ENCODE measurements at places on chromosomes 5 and 9.

- no peak for DNase-seq
Measured at GRCh38 chr5:175250426-175250825, 193.6 kb downstream of the DRD1 start.

GRCh38 chr9:76810377-76810957 is 46.2 kb downstream of the PCA3 start:
- DNase-seq = peak; percentile 23

- DNase-seq = no peak
Measured at GRCh38 chr5:77262697-77263096, 52.2 kb downstream of the PDE8B start.

GRCh38 chr9:133792721-133793470 is 54.7 kb upstream of the SARDH start:
- peak; percentile 93 for DNase-seq

GRCh38 chr5:62708481-62709325 is 130.1 kb downstream of the LRRC70 start:
- DNase-seq = peak; percentile 71

GRCh38 chr5:124264499-124264898 is 481.9 kb downstream of the ZNF608 start:
- no peak for DNase-seq

GRCh38 chr5:38557308-38557710 is 863 bp upstream of the LIFR start:
- peak; percentile 67 for DNase-seq

DNA sequence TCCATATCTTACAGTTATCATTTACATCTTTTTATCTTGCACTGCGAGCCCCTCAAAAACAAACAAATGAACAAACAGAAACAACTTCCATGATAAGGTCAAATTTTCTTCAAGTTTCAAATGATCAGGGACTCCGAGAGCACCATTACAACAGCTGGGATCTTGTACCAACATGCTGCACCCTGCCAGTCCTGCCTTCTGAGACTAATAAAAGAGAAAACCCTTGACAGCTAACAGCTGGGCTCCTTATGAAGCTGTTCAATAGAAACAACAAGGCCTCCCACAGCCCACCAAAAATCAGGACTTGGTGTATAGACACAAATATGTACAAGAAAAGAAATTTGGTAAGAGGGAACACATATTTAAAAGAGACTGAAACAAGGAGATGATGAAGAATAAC is 985.3 kb upstream of the DMAC1 start:
- DNase-seq = no peak

- DNase-seq = no peak
Measured at GRCh38 chr9:134515026-134515821, 126.4 kb upstream of the COL5A1 start.

GRCh38 chr5:124172389-124173003 is 573.9 kb downstream of the ZNF608 start:
- DNase-seq = no peak

DNA sequence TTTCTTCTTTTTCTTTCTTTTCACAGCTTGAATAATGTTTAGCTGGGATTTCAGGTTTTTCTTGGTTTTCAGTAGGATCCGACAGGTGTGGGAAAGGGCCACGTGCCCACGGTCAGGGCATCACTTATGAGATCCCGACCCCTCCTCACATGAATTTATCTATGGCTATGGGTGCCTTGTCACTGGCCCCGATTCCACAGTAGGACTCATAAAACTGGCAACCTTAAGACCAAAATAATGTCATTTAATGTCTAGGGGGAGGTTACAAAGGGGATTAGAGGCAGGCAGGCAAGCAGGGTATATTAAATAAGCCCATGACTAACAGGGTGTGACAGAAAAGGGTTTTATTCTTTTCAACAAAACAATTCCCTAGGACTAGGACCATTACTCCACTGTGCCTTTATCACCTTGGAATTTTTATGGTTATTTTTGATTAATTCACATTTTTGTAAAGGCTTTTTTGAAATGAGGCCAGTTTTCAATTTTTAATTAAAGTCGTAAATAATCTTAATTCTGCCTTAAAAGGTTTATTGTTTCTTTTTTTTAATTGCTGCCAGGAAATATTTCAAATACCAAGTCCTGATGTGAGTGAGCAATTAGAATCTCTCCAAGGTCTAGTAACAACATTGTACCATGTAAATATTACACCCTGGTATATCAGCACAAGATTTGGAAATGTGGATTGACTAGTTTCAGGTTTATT is 370.4 kb downstream of the GLIS3 start:
- DNase-seq = no peak

DNA sequence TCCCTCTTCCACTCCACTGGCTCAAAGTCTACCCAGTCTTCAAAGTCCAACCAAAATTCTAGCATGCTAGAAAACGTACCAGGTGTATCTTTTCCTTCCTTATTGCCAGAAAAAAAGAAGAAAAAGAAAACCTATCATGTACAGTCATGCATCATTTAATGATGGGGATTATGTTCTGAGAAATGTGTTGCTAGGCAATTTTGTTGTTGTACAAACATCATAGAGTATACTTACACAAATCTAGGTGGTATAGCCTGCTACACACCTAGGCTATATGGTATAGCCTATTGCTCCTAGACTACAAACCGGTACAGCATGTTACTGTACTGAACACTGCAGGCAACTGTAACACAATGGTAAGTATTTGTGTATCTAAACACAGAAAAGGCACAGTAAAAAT is 104.8 kb downstream of the SREK1 start:
- DNase-seq = no peak

DNA sequence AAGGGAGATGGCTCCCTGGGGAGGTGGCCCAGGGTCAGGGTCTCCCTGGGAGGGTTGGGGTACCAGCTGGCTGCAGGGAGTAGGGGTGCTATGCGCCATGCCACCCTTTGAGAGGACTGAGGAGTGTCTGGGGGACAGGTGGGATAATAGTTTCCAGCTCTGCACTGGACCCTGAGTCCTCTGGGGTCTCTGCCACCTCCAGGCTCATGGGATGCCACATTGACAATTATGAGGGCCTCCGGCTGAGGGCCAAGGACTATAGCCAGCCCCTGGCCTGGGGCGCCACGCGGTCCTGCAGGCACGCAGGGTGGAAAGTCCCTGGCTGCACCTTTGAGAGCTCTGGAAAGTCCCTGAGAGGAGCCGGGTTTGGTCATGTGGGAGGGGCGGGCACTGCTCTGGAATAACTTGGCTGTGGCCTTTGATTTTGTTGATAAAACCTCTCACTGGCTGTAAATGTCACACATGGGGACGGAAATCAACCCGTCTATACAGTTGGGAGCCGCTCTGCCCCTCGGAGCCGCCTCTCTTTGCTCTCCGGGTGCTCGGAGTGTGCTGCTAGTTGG is 16.0 kb downstream of the TRAF2 start:
- DNase-seq = peak; percentile 63

Measured in right cardiac atrium (tissue), 5 donors.